ENCODE measurements at places on chromosomes 11 and 22. TPM values are rescaled to one million over a fixed set of nuclear protein-coding genes. Genes with fewer than 3 reads are reported as not detected.

ZP1 gene
- not detected for total RNA-seq

CAPRIN1 gene
- 120 TPM for total RNA-seq

OR52A1 gene
- total RNA-seq: not detected

PTPMT1 gene
- 21.1 TPM for total RNA-seq

GRCh38 chr11:114310095-114310494, 13.9 kb downstream of the NNMT start:
- H3K4me1 ChIP-seq: no peaks in the 10 kb centered on the region
- H3K27me3 ChIP-seq: no peaks in the 10 kb centered on the region
- H3K27ac ChIP-seq: no peak overlapping the region

DNA sequence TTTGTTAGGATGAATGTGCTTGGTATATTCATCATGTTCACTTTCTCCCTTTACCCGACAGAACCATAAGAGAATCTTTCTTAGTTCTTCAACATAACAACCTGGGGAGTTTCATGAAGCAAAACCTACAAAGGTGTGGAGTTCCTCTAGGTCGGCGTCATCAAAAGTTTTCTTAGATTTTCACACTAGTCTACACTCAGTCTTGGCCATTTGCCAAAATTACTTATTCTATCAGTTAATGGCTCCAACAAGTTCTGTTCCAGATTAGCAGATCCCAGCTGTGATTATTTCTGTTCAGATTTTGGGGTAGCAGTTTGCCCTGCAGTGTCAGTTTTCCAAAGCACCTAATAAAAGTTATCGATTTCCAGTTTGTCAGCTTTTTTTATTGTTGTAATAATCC, 935.8 kb upstream of the RAG2 start:
- H3K4me3 ChIP-seq: no peak overlapping the region
- no peaks in the 10 kb centered on the region for H3K4me1 ChIP-seq
- H3K36me3 ChIP-seq: no peaks in the 10 kb centered on the region
- no peaks in the 10 kb centered on the region for H3K27me3 ChIP-seq
- DNase-seq: no peak

GRCh38 chr11:123457187-123457770, 27.2 kb downstream of the GRAMD1B start:
- peak overlapping the region; percentile 23 for H3K27ac ChIP-seq
- H3K4me1 ChIP-seq: peaks cover 22% of the 10 kb centered on the region
- no peaks in the 10 kb centered on the region for H3K27me3 ChIP-seq
- peak; percentile 6 for DNase-seq
- no peak overlapping the region for H3K4me3 ChIP-seq

- H3K4me1 ChIP-seq: no peaks in the 10 kb centered on the region
- no peak overlapping the region for H3K27ac ChIP-seq
- no peak overlapping the region for H3K4me3 ChIP-seq
- DNase-seq: no peak
- no peaks in the 10 kb centered on the region for H3K36me3 ChIP-seq
These were observed 7.1 kb upstream of the CRYBB2 start for GRCh38 chr22:25212337-25212736.

- H3K27ac ChIP-seq: peak overlapping the region; percentile 23
- peak overlapping the region; percentile 96 for H3K4me3 ChIP-seq
- peaks cover 13% of the 10 kb centered on the region for H3K4me1 ChIP-seq
- H3K36me3 ChIP-seq: peaks cover 22% of the 10 kb centered on the region
- DNase-seq: no peak
These were observed 352 bp downstream of the C22orf23 start for GRCh38 chr22:37953062-37953436.

GRCh38 chr11:13098616-13099289, 89.6 kb downstream of the RASSF10 start:
- H3K4me1 ChIP-seq: no peaks in the 10 kb centered on the region
- H3K36me3 ChIP-seq: no peaks in the 10 kb centered on the region
- H3K27me3 ChIP-seq: no peaks in the 10 kb centered on the region
- H3K27ac ChIP-seq: no peak overlapping the region

GRCh38 chr11:45733176-45733575, 67.8 kb upstream of the CHST1 start:
- no peak overlapping the region for H3K27ac ChIP-seq
- H3K27me3 ChIP-seq: no peaks in the 10 kb centered on the region
- DNase-seq: no peak
- no peaks in the 10 kb centered on the region for H3K4me1 ChIP-seq
- H3K4me3 ChIP-seq: no peak overlapping the region

- H3K27ac ChIP-seq: no peak overlapping the region
- no peaks in the 10 kb centered on the region for H3K27me3 ChIP-seq
- DNase-seq: no peak
These were observed 36.0 kb upstream of the OAF start for GRCh38 chr11:120174866-120175265.

GRCh38 chr11:129580278-129580677, 204.6 kb downstream of the BARX2 start:
- no peak overlapping the region for H3K4me3 ChIP-seq
- H3K27me3 ChIP-seq: no peaks in the 10 kb centered on the region
- H3K4me1 ChIP-seq: no peaks in the 10 kb centered on the region
- no peaks in the 10 kb centered on the region for H3K36me3 ChIP-seq
- no peak for DNase-seq
